Large intestine (tissue), 12 donors: ENCODE measurements at places on chromosomes 1 and 21. TPM values are rescaled to one million over a fixed set of nuclear protein-coding genes. Genes with fewer than 3 reads are reported as not detected.

KLHDC7A gene
- polyA plus RNA-seq: 4.0 TPM

DNA sequence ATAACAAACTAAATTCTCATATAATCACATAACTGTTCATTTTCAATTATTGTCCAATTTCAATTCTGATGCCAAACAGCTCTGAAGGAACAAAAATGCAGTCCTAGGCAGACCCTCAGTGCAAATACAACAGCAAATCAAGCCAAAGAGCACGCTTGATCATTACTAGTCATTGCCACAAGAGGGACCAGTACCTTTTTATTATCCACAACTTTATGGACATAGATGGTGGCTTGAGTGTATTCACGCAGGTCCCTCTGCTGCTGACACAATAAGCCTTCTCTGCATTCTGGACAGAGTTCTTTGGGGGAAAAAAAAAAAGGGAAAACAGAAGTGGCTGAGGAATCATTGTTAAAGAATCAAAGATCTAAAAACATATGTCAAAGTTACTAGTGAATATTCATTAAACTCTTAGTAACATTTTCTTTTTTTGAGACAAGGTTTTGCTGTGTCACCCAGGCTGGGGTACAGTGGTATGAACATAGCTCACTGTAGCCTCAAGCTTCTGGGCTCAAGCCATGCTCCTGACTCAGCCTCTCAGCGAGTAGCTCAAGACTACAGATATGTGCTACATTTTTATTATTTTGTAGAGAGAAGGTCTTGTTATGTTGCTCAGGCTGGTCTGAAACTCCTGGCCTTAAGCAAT lies 34.3 kb upstream of the RAP1GAP start:
- DNase-seq: peak; percentile 31

TRIM63 gene
- 6.4 TPM for polyA plus RNA-seq

TESK2 gene
- 12.8 TPM for polyA plus RNA-seq

GRCh38 chr1:16719571-16720350 lies 20.6 kb upstream of the RNU1-4 start:
- DNase-seq: no peak

DNA sequence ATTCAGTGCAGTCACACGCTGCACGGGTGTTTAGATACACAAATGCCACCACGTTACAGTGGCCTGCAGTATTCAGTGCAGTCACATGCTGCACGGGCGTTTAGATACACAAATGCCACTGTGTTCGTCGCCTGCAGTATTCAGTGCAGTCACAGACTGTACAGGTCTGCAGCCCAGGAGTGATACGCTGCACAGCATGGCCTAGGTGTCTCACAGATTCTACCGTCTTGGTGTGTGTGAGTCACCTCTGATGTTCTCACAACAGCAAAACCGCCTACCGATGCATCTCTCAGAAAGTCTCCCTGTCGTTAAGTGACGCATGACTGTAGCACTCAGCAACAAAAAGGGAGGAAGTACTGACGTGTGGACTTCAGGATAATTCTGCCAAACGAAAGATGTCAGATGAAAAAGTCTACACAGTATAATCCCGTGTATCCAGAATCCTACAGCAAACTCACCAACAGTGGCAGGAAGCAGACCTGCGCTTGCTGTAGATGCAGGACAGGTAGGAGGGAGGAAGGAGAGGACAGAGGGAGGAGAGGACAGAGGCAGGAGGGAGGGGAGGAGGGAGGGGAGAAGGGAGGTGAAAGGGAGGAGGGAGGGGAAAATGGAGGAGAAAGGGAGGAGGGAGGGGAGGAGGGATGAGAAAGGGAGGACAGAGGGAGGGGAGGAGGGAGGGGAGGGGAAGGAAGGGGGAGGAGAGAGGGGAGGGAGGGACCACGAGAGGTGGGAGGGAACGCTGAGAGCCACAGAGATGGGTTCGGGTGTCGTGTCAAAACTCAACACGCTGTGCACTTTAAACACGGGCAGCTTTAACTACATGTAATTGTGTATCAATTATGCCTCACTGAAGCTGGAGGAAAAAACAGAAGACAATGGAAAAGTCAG lies 36.3 kb upstream of the PCBP3 start:
- DNase-seq: no peak

PPOX gene
- polyA plus RNA-seq: 26.2 TPM

- no peak for DNase-seq
Observed at GRCh38 chr1:200134116-200134515, 106.6 kb downstream of the NR5A2 start.

RGSL1 gene
- not detected for polyA plus RNA-seq

DNA sequence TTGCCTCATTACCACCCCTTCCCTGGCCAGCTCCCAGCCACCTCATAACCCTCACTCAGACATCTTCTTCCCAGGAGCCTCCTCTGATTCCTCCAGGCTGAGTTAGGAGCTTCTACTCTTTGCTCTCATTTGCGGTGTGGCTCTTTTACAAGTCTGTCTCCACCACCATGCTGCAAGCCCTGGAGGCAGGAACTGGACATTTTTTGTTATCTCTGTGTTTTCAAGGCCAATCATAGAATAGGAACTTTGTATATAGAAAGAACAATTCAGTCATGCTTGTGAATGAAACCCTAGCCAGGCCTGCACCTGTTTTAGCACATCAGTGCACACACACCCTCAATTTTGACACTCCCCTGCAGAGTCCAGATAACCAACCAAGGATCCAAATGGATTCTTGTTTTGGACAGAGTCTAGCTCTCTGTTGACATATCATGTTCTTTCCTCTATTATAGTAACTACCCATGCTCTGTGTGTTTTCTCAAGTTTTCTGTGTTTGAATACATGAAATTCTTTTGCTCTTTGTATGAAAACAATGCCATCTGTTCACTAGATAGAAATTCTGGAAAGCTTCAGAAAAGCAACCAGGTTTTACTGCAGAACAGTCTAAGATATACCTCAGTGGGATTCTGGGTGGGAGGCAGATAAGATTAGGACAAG lies 60.9 kb upstream of the ZNF648 start:
- no peak for DNase-seq

- DNase-seq: peak; percentile 81
Observed at GRCh38 chr1:34865981-34866761, 6.6 kb upstream of the SMIM12 start.

DNA sequence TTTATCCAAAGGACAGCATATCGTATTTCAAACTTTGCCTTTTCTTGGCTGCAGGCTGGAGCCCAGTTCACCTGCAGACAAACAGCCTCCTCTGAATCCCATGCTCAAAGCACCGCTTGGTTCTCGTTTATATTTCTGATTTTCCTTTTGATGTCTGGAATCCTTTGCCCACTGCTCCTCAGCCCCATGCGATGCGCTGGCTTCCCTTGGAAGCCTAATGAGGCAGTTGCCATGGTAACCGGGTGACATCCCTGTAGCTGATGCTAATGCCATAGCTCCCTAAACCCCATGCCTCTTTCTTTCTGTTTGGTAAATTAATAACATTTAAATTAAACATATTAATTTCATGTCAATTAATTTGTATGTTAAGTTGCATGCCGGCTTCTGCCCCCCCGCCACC lies 327.1 kb downstream of the PRDM2 start:
- DNase-seq: no peak

GRCh38 chr1:180670681-180671080 lies 38.9 kb downstream of the XPR1 start:
- DNase-seq: no peak

OR14A2 gene
- not detected for polyA plus RNA-seq

PRAMEF1 gene
- not detected for polyA plus RNA-seq

TMEM82 gene
- polyA plus RNA-seq: 15.6 TPM

EVA1C gene
- polyA plus RNA-seq: 2.0 TPM

SUMO3 gene
- 94.4 TPM for polyA plus RNA-seq

GRCh38 chr1:145690587-145691558 lies 16.3 kb downstream of the PDZK1 start:
- no peak for DNase-seq

GBP2 gene
- 56.9 TPM for polyA plus RNA-seq

GRCh38 chr1:235180916-235181460 lies 19.9 kb upstream of the RBM34 start:
- no peak for DNase-seq

GRCh38 chr1:76256289-76257223 lies 182.0 kb downstream of the ST6GALNAC3 start:
- DNase-seq: peak; percentile 20

- DNase-seq: no peak
Observed at GRCh38 chr1:221605569-221605968, 136.3 kb downstream of the DUSP10 start.

GRCh38 chr1:230327892-230328284 lies 98.2 kb downstream of the PGBD5 start:
- DNase-seq: no peak

DNA sequence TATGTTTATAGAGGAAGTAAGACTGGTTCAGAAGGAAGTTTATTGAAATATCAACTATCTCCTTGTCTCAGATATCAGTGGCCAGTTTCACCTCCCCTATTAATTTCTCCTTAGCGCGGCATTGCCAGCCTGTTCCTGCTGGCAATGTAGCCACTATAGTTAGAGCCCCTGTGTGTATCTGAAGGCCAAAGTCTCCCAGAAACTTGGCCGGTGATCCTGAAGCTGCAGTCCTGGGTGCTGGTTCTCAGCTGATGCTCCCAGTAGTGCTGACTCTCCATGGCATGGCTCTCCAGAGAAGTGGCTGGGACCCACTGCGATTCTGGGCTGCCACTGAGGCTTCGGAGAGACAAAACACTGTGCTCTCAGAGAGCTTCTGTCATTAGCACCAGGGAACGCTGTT lies 59.9 kb downstream of the TNN start:
- DNase-seq: no peak

GRCh38 chr1:92754000-92754718 lies 30.7 kb downstream of the EVI5 start:
- no peak for DNase-seq

FCRL6 gene
- polyA plus RNA-seq: 0.69 TPM

DNA sequence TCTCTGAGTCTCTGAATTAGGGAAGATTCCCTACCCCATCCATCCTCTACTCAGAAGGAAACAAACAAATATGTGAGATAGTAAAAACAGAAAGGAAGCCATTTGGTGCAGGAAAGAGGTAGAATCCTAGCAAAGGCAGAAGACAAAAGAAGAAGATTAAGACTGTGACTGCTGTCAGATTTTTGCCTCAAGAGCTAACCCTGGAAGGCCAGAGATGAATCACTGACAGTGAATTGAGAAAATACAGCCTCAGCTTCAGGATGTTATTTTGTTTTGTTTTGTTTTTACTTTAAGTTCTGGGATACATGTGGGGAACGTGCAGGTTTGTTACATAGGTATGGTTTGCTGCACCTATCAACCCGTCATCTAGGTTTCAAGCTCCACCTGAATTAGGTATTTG lies 31.7 kb downstream of the DSTYK start:
- DNase-seq: no peak

GRCh38 chr1:202704601-202705000 lies 5.7 kb downstream of the SYT2 start:
- no peak for DNase-seq

CALML6 gene
- 1.8 TPM for polyA plus RNA-seq

- DNase-seq: no peak
Observed at GRCh38 chr1:157141212-157141855, 3.1 kb upstream of the ETV3 start.

DNA sequence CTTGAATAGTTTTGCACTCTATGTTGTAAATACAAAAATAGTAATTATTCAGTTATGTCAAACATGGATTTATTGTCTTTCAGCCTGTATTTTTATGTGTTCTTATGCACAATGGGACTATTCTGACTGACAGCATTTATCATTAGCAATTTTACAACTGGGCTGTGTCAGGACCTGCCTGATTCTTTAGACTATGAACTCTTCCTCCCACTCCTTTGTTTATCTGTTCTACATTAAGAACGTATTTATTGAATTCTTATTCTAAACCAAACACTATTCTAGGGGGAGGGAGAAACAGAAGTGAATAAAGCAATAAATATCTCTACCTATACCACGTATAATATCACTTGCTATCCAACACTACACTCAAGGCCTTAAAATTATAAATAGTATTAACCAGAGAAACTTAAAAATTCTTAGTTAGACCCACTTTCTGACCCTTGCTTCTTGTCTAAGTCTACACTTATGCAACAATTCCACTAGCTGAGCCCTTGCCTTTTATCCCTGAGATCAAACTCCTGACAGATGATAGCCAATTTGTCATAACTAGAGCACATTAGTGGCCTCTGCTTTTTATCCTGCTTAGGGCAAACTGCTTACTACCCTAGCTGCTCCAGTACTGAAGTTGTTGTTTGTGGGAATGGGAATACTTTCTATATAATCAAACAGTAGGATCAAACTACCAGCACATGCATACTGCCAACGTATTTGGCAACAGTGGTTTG lies 494.3 kb downstream of the BRINP3 start:
- DNase-seq: peak; percentile 29

GRCh38 chr1:220685879-220686278 lies 4.3 kb upstream of the C1orf115 start:
- no peak for DNase-seq

DNA sequence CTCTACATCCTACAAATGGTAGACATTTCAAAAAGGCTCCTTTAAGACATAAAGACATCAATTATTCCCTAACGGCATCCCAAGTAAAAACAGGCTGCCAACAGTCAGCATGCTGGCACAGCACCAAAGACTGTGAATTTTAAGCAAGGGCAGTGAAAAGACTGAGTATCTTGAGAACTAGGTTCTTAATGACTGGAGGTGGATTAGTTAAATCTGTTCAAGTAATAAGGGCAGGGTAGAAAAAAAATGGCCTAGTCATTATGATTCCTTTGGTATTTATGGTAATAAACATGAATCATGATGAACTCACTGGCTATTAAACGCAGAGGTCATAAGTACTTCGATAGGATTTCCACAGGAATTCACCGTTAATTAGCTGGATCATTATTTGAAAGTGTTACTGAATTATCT lies 75.2 kb downstream of the KIFAP3 start:
- no peak for DNase-seq

TNFRSF4 gene
- polyA plus RNA-seq: 1.1 TPM

DNA sequence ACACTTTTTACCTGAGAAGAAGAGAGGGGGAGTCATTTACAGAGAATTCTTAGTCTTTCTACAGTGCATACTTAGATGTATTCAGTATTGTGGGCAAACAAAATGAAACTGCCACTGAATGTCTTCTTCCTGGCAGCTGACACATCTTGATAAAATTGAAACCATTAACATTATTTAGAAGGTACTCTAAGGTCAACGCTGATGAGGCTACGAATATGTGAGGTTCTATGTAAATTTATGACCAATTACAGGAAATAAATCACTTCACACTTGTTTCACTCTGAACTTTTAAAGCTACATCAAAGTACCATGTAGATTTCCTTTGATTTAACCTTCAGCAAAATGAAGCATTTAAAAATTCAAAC lies 51.3 kb upstream of the GFI1 start:
- peak; percentile 19 for DNase-seq

DNA sequence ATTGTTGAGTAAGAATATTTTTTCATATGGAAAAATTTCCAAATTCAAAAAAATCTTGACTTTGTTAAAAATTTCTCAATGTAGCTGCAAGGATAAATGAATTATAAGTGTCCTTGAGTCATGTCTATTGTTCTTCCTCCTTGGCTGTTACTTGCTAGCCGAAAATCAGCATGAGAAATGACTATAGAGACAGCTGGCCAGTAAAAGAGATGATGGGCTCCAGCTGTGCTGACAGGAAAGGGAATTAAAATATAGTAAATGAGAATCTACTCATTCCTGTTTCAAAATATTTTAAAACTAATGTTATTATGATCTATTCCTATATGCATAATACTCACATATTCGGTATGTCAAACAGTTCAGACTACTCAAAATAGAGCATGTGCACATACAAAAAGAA lies 1292.6 kb downstream of the BRINP3 start:
- no peak for DNase-seq

SHE gene
- 6.1 TPM for polyA plus RNA-seq
